ENCODE measurements at places on chromosomes 2 and 18.
A peak's percentile ranks its signal among the peaks of the same experiment; 100 is the strongest.

GRCh38 chr18:70288171-70288850, 534 bp upstream of the SOCS6 start:
- DNase-seq: no peak

DNA sequence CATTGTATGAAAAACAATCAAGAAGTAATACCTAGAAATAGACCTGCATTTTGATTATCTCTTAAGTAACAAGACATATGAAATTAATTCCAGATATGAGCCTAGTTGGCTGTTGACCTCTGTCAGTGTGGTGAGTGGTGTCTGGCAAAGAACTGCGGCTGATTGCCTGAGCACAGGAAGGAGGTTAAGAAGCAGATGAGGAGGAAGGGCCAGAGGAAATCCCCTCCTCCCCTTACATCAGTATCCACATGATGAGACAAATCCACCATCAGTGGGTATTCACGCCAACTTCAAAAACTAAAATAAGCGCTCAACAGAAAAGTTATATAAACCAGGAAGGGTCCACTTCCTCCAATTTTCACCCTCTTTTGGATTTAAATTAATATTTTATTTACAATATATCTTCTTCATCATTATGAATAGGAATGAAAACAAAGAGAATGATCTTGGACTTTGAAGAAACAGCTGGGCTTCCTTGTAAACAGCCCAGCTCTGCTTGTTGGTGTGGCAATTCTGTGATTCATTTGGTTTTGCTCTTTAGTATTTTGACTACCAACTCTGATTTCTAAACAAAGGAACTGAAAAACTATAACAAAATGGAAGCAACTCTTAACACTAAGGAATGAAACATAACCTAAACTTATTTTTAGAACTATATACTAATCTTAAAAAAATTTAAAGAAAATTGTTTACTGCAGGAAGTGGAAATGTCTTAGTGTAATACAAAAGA, 27.3 kb downstream of the RFTN2 start:
- no peak for DNase-seq

- DNase-seq: no peak
These were observed 128.9 kb upstream of the RIOK3 start for GRCh38 chr18:23324056-23324811.

- no peak for DNase-seq
These were observed 58.9 kb upstream of the CTNNA2 start for GRCh38 chr2:79453918-79454317.

- DNase-seq: no peak
These were observed 14.7 kb downstream of the NIFK start for GRCh38 chr2:121721926-121722325.

DNA sequence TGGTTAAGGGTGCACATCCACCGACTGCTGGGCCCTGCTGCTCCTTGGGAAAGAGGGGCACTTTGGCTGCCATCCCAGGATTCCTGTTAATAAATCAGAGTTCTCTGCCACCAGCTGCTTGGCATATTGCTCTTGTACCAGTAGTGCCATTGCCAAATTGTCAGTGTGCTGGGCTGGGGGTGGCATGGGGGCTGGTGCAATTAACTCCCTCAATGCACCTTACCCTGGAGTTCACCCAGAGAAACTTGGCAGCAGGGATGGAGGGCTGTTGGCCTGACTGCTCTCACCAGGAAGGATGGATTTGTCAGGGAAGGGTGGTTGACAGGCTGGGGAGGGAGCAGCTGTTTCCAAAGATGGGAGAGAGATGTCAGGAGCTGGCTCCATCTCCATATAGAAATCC, 94.6 kb upstream of the SKOR2 start:
- no peak for DNase-seq

DNA sequence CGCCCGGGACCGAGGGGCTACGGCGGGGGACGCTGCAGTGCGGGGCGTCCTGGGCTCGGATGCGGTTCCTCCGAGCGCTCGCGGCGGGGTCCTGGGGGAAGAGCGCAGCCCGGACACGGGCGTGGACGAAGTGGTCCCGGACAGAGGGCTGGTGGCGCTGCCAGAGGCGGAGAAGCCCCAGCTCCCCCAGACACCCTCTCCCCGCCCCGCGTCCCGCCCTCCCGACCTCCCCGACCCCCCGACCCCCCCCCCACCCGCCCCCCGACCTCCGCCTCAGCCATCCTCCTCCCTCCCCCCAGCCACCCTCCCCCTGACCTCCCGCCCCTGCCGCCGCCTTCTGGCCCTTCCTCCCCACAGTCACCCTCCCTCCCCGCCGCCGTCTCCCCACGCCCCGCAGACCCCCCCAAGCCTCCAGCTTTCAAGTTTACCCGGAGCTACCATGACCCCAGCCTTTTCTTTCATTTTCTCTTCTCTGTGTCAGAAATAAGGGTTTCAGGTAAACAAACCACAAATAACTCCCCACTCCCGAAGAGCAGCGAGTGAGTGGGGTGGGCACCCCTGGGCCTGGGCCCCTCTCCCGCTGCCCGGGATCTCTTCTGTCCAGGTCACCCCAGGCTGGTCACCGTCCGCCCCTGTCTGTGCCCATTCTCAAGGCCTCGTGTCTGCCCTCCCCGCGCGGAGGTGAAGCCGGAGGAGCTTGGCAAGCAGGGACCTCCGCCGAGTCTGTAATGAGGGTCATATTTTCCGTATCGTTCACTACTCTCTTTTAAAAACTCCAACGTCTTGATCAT, 5.1 kb downstream of the NFATC1 start:
- DNase-seq: peak; percentile 65

GRCh38 chr2:61018318-61018755, 282 bp upstream of the PUS10 start:
- DNase-seq: no peak

- peak; percentile 89 for DNase-seq
These were observed 13.3 kb upstream of the RAB17 start for GRCh38 chr2:237603718-237604362.

DNA sequence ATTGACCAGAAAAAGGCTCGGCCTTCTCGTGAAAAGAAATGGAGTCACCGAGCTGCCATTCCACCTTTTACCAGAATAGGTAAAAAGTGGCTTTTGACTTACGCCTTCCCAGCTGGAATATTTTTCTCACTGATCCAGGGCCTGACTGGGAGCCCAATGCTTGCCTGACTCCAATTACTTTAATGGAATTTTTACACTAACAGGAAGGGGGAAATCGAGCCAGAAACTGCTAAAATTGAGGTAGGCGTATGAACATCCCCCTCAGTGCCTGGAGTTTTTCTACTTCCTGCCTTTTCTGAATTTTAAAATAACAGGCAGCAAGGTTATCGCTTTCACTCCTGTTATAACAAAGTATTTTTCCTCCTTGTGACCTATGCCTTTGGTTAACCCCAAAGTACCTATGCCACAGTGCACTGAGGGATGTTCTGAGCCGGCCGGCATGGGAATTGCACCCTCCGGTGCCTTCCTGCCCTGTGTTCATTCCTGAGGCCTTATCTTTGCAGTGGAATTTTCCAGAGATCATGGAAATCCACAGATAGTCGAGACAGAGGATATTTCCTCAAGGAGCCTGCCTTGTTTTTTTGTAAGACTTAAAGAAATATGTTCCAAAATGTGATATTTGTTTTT, 18.3 kb upstream of the RPL31 start:
- DNase-seq: no peak

- DNase-seq: no peak
These were observed 153.5 kb downstream of the SLC39A10 start for GRCh38 chr2:195810340-195811098.

DNA sequence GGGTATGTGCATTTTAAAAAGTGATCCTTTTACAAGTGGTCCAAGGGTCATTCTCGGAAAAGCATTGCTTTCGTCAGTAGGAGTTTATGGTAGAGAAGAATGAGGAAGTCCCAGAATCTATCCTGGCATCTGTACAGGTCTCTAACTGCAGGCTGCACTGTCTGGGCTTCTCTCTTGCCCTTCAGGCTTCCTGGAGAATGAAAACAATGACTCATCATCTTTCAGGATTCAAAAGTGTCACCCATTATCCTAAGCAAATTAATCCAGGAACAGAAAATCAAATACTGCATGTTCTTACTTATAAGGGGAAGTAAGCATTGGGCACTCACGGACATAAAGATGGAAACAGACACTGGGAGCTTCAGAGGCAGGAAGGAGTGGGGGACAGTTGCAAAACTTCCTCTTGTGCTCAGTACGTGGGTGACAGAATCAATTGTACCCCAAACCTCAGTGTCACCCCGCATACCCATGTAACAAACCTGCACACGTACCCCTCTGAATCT, 60.2 kb upstream of the TXNDC2 start:
- no peak for DNase-seq

GRCh38 chr2:176535467-176536113, 266.3 kb downstream of the MTX2 start:
- DNase-seq: no peak

GRCh38 chr2:203484266-203485112, 50.6 kb downstream of the RAPH1 start:
- peak; percentile 45 for DNase-seq
